Mesothelial cell of epicardium (in vitro differentiated cells): ENCODE measurements at places on chromosomes 1 and 21. TPM values are rescaled to one million over a fixed set of nuclear protein-coding genes. Genes with fewer than 3 reads are reported as not detected.

- DNase-seq = no peak
Measured at GRCh38 chr1:226678701-226679100, 60.4 kb downstream of the ITPKB start.

- no peak for DNase-seq
Measured at GRCh38 chr1:100122177-100122576, 10.6 kb downstream of the SASS6 start.

- DNase-seq = no peak
Measured at GRCh38 chr1:9404117-9404914, 111.6 kb downstream of the SPSB1 start.

- DNase-seq = no peak
Measured at GRCh38 chr1:17270891-17271765, 22.2 kb downstream of the PADI3 start.

DNA sequence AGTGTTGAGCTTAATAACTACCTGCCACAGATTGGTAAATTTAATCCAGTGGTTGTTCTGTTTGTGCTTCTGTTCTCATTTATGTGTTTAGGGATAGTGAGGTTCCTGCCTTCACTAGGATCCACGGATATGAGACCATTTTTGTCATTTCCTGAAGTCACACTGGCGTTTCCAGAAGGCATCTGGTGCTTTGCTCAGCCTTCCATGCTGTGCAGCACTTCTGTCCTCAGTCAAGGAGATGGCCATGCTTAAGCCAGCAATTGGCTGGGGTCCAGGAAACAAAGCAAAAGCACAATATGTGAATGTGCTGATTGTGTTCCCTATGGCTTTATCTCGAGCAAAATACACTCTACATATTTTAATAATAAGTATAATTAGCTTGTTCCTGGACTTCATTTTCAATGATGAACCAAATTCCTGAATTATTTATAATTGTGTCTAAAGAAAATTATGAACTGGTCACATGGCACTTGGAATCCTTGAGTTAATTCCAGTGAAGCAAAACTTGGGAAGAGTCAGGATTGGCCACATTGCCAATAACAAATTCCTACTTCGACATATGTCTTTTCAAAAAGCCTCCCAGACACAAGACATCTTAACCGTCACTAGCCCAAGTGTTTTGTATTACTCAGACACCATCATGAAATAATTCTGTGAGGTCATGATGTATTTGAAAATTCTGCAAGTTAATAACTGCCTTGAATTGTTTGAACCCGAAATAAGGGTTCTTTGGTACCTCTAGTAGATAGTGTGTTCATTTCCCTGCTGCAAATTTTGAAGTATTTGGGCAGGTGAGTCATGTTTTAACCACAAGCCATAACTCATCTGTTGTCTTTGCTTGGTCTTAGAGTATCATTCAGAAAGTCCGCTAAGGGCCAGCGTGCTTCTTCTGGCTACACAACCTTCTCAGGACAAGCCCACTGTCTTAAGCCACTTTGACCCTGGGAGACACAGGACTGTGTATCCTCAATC is 412.4 kb downstream of the DISC1 start:
- DNase-seq = no peak

GRCh38 chr1:154454386-154455120 is 47.5 kb upstream of the TDRD10 start:
- DNase-seq = no peak

GRCh38 chr21:15894596-15894995 is 164.8 kb downstream of the USP25 start:
- no peak for DNase-seq

- DNase-seq = no peak
Measured at GRCh38 chr1:205976708-205977401, 26.3 kb downstream of the RAB7B start.

CYP4A22 gene
- total RNA-seq = not detected in 3 replicates

SPRR3 gene
- not detected in 3 replicates for total RNA-seq
